Esophagus squamous epithelium (tissue), 5 donors: ENCODE measurements at places on chromosomes 6 and 20. TPM values are rescaled to one million over a fixed set of nuclear protein-coding genes. Genes with fewer than 3 reads are reported as not detected.

DNA sequence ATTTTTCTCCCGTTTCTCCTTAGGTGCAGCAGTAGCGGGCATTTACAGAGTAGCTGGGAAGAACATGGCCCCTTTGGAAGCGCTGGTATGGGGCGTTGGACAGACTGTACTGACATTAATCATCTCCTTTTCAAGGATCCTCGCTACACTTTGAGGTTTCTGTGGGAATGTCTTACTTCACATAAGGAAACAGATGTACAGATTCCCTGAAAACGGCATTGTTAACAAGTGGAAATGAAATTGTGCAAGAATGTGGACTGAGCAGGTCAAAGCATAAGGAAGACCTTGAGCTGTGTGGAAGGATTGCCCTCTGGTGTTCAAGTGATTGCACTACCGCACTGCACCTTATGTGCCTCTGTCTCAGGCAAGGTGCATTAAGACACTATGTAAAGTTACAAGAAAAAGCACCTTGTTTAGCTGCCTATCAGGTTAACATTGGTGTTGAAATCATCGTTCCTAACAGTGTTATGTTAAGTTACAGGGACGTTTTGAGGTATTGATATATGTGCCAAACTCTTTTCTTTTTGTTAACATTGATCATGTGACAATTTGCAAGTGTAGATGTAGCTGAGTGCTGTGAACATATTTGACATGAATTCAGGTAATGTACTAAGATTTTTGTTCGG lies 38.0 kb downstream of the TMEM170B start:
- no peaks in the 10 kb centered on the region for H3K4me1 ChIP-seq
- no peak overlapping the region for H3K27ac ChIP-seq
- no peak overlapping the region for H3K4me3 ChIP-seq

GRCh38 chr20:45943613-45944012 lies 9.1 kb downstream of the PCIF1 start:
- H3K4me3 ChIP-seq = no peak overlapping the region
- H3K27ac ChIP-seq = peak overlapping the region; percentile 59
- H3K4me1 ChIP-seq = peaks cover 22% of the 10 kb centered on the region
- no peak for DNase-seq
- peaks cover 69% of the 10 kb centered on the region for H3K36me3 ChIP-seq

DNA sequence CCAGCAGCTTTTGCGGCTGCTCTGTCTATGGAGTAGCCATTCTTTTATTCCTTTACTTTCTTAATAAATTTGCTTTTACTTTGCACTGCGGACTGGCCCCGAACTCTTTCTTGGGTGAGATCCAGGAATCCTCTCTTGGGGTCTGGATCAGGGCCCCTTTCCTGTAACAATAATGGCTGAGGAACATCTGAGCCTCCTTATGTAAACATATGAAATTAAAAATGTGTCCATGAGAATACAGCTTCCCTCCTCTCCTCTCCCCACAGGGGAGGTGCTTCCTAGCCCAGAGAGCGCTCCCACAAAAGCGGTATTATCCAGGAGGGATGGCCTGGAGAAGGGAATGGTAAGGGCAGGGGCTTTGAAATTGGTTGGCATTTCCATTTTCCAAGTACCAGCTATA lies 81.1 kb downstream of the PSMG4 start:
- H3K36me3 ChIP-seq = no peaks in the 10 kb centered on the region
- no peaks in the 10 kb centered on the region for H3K27me3 ChIP-seq
- H3K27ac ChIP-seq = peak overlapping the region; percentile 57
- no peak overlapping the region for H3K4me3 ChIP-seq
- H3K4me1 ChIP-seq = peaks cover 3% of the 10 kb centered on the region

- peaks cover 22% of the 10 kb centered on the region for H3K4me1 ChIP-seq
- H3K4me3 ChIP-seq = no peak overlapping the region
- H3K27me3 ChIP-seq = no peaks in the 10 kb centered on the region
- no peak overlapping the region for H3K27ac ChIP-seq
- H3K36me3 ChIP-seq = no peaks in the 10 kb centered on the region
- DNase-seq = no peak
These were observed 331.2 kb downstream of the QKI start for GRCh38 chr6:163745536-163746400.

DNA sequence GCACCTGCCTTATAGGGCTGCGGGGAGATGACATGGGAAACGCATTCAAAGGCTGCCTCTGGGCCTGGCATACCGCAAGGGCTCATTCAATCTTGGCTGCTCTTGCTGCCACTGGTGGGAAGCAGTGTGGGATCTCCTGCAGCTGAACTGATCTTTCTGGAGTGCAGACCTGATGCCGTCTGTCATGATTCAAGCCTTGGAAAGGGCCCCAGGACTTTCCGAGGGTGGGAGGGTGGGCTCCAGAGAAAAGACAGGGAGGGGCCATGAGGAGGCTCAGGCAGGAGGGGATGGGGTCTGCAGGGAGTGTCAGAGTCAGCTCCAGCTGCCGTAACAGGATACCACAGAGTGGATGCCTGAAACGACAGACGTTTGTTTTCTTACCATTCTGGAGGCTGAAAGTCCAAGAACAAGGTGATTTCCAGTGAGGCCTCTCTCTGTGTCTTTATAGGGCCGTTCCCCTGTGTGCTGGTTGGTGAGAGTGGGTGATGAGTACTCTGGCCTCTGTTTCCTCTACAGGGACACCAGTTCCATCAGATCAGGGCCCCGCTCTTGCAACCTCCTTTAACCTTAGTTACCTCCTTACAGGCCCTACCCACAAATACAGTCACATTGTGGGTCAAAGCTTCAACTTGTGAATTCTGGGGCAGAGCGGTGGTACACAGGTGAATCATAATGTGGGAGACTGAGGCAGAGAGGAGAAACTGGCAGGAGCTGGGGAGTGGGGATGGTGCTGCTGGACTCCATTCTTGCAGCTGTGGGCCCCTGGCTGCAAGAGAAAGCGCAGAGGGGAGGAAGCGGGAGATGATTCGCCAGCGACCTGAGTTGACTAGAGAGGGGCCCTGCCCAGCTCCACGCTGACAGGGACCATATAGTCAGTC lies 148.4 kb downstream of the SYCP2 start:
- H3K27ac ChIP-seq = no peak overlapping the region
- DNase-seq = no peak
- no peaks in the 10 kb centered on the region for H3K4me1 ChIP-seq
- no peaks in the 10 kb centered on the region for H3K36me3 ChIP-seq
- no peaks in the 10 kb centered on the region for H3K27me3 ChIP-seq

GRCh38 chr20:6055161-6055783 lies 1.4 kb upstream of the LRRN4 start:
- peaks cover 3% of the 10 kb centered on the region for H3K27me3 ChIP-seq
- DNase-seq = no peak
- H3K4me1 ChIP-seq = peaks cover 27% of the 10 kb centered on the region
- H3K4me3 ChIP-seq = no peak overlapping the region
- no peak overlapping the region for H3K27ac ChIP-seq

GRCh38 chr20:63829945-63830835 lies 874 bp downstream of the ZBTB46 start:
- no peaks in the 10 kb centered on the region for H3K27me3 ChIP-seq
- peak overlapping the region; percentile 84 for H3K4me3 ChIP-seq

GRCh38 chr6:108945681-108946159 lies 97.5 kb downstream of the ARMC2 start:
- H3K4me3 ChIP-seq = no peak overlapping the region
- DNase-seq = no peak
- H3K27me3 ChIP-seq = no peaks in the 10 kb centered on the region
- H3K4me1 ChIP-seq = peaks cover 48% of the 10 kb centered on the region

- H3K36me3 ChIP-seq = no peaks in the 10 kb centered on the region
- H3K4me1 ChIP-seq = no peaks in the 10 kb centered on the region
- H3K27me3 ChIP-seq = no peaks in the 10 kb centered on the region
- no peak for DNase-seq
These were observed 178.1 kb upstream of the MARCKS start for GRCh38 chr6:113679051-113679450.

DNA sequence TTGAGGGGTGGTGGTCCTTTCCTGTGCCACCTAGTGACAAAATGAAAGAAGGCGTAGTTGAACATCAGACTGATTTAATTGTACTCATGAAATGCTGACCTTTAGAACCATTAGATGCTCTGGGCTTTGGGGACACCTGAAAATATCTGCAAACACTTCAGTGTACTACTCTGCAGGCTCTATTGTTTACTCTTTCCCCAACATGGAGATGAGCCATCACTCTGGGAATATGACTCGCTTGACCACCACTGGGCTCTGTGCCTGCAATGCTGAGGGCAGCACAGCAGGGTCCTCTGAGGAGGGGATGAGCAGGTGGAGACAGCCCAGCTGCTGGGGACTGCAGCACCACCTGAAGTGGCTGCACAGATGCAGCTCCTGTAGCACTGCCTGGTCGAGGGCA lies 74.8 kb upstream of the SLC24A3 start:
- no peak for DNase-seq
- no peaks in the 10 kb centered on the region for H3K27me3 ChIP-seq
- no peaks in the 10 kb centered on the region for H3K36me3 ChIP-seq
- H3K27ac ChIP-seq = no peak overlapping the region
- no peaks in the 10 kb centered on the region for H3K4me1 ChIP-seq

GRCh38 chr6:46276576-46277142 lies 105.9 kb upstream of the ENPP5 start:
- no peak overlapping the region for H3K4me3 ChIP-seq
- no peaks in the 10 kb centered on the region for H3K4me1 ChIP-seq
- H3K27ac ChIP-seq = no peak overlapping the region
- no peaks in the 10 kb centered on the region for H3K36me3 ChIP-seq
- no peak for DNase-seq

GRCh38 chr6:97819710-97820109 lies 536.7 kb upstream of the MMS22L start:
- no peak overlapping the region for H3K27ac ChIP-seq
- no peaks in the 10 kb centered on the region for H3K27me3 ChIP-seq
- DNase-seq = no peak
- H3K4me3 ChIP-seq = no peak overlapping the region

GRCh38 chr6:45021676-45022075 lies 306.5 kb upstream of the RUNX2 start:
- H3K4me1 ChIP-seq = no peaks in the 10 kb centered on the region
- H3K27ac ChIP-seq = no peak overlapping the region
- no peak overlapping the region for H3K4me3 ChIP-seq
- DNase-seq = no peak
- no peaks in the 10 kb centered on the region for H3K27me3 ChIP-seq

GRCh38 chr20:32533732-32534131 lies 51.4 kb downstream of the NOL4L start:
- no peak overlapping the region for H3K4me3 ChIP-seq
- no peaks in the 10 kb centered on the region for H3K27me3 ChIP-seq
- H3K27ac ChIP-seq = no peak overlapping the region
- no peak for DNase-seq
- H3K36me3 ChIP-seq = no peaks in the 10 kb centered on the region
- H3K4me1 ChIP-seq = peaks cover 19% of the 10 kb centered on the region

DNA sequence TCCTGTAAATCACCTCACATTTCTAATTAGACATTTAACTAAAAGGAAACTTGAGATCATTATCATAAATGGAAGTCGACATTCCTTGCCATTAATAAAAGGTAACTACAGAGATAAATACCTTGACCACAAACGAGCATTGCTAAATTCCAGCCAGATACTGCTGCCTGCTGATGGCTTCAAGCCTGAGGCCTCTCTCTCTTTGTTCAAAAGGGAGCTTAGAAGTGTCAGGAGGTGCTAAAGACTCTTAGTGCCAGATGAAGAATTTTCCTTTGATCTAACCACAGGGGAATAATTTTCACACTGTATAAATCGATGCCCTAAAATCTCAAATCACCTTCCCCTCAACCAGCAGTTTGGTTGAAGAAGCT lies 248.2 kb upstream of the PMEPA1 start:
- no peak for DNase-seq
- H3K27me3 ChIP-seq = no peaks in the 10 kb centered on the region
- H3K4me3 ChIP-seq = no peak overlapping the region
- H3K36me3 ChIP-seq = no peaks in the 10 kb centered on the region
- H3K4me1 ChIP-seq = no peaks in the 10 kb centered on the region
- H3K27ac ChIP-seq = no peak overlapping the region

- H3K27ac ChIP-seq = no peak overlapping the region
- DNase-seq = no peak
- H3K4me3 ChIP-seq = no peak overlapping the region
- no peaks in the 10 kb centered on the region for H3K36me3 ChIP-seq
- no peaks in the 10 kb centered on the region for H3K4me1 ChIP-seq
These were observed 910 bp upstream of the ADTRP start for GRCh38 chr6:11779329-11780096.

DNA sequence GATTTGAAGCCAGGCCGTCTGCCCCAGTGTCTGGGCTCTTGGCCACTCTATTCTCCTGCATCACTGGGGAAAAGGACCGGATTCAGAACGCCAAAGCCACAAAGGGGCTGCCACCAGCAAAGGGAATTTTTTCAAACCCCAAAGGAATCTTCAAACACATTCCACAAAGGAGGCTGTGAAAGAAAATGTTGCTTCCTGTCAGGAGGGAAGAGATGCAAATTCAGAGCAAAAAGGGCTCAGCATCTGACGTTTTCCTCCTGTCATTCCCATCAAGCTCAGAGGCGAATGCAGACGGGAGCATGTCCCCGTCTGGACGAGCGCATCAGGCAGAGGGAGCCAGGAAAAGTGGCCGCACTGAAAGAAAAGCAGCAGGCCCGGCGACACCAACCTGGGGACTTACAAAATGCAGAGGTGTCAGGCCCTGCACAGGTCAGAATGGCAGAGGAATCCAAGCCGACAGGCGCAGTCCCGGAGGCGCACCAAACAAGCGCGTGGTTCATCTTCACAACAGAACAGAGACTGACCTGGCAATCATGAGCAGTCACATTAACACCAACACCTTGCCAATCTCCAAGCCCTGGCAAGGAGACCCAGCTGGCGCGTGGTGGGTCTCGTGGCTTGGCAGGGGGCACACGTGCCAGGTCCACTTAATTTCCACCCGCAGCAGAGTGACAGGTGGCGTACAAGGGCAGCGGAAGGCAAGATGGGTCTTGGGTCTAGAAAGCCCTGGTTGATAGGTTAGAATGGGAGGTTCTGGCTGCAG lies 62.8 kb downstream of the GRM4 start:
- no peaks in the 10 kb centered on the region for H3K36me3 ChIP-seq
- DNase-seq = no peak
- no peak overlapping the region for H3K4me3 ChIP-seq
- H3K4me1 ChIP-seq = no peaks in the 10 kb centered on the region
- no peak overlapping the region for H3K27ac ChIP-seq

The UST gene
- total RNA-seq = 3.8 TPM

The CAP2 gene
- 2.5 TPM for total RNA-seq

The POU5F1 gene
- 0.92 TPM for total RNA-seq

The FHL5 gene
- total RNA-seq = 0.83 TPM

The NPEPL1 gene
- total RNA-seq = 20.2 TPM

The OTOR gene
- total RNA-seq = not detected
